ENCODE measurements at places on chromosomes 3 and 15.

- no peak for DNase-seq
Observed at GRCh38 chr3:154872696-154873095, 207.4 kb upstream of the MME start.

- no peak for DNase-seq
Observed at GRCh38 chr15:26866298-26867199, at the start of gene GABRA5. Gene GABRA5 (plus strand): TSS chr15:26867062. CDS start chr15:26869249, 2,187 bp downstream.

DNA sequence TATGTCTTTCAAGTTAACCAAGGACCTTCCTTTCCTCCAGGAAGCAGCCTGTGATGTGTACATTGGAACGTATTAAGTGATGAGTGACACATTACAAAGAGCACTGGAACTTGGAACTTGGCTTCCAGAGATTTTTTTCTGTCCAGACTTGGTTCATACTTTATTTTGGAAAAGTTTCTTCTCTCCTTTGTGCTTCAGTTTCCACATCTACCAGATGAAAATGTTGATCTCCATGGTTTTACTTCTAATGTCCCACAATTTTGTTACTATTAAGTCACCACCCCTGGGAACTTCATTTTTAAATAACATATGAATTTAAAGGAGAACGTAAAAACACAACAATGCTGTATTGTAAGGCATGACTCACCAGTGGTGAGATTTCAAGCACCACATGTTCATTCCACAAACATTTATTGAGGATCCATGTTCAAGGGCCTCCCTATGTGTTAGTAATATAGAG lies 290.7 kb upstream of the LMCD1 start:
- DNase-seq, result no peak

DNA sequence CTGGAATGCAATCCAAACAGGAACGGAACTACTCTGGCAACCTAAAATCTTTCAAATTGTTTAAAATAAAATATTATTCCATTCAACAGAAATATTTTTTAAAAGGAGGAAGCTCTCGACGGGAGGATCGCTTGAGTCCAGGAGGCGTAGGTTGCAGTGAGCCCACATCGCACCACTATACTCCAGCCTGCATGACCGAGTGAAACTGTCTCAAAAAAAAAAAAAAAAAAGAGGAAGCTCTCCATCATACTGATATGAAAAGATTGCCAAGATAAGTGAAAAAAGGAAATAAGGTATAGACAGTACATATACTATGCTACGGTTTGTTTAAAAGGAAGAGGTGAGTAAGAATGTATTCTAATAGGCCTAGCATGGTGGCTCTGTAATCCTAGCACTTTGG lies 3.6 kb downstream of the RAD18 start:
- no peak for DNase-seq

DNA sequence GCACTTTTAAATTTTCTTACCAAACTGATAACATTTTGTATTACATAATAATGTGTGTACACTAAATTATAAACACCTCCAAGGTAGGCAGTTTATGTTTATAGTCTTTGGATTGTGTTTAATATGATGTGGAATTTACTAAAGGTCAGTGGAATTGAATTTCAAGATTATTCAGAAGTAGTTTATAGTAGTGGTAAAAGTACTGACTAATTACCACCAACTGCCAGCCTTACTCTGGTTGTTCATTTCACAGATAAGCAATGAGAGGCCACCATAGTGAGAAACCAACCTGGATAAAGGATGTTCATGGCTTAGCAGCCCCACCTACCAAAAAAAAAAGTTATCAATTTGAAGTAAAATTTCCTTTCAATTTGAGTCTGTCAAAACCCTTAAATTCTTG lies 54.0 kb upstream of the EIF5A2 start:
- DNase-seq, result no peak

DNA sequence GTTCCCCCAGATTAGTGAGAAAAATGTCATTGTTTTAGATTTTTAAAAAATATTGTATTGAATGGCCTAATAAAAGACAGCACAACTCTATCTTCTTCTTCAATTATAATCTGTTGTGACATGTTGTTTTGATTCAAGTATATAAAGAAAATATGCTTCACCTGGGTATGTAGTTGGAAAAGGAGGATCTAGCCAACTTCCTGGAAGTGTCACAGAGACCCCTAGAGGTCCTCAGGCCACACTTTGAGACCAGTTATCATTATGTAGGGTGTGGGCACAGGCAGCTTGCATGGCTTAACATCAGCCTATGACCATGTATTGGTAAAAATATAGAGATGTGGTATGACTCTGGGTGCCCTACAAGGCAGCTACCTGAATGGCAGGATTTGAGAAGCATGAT lies 14.7 kb upstream of the RYR3 start:
- DNase-seq, result no peak

GRCh38 chr3:188571531-188572095 lies 417.7 kb downstream of the LPP start:
- no peak for DNase-seq

DNA sequence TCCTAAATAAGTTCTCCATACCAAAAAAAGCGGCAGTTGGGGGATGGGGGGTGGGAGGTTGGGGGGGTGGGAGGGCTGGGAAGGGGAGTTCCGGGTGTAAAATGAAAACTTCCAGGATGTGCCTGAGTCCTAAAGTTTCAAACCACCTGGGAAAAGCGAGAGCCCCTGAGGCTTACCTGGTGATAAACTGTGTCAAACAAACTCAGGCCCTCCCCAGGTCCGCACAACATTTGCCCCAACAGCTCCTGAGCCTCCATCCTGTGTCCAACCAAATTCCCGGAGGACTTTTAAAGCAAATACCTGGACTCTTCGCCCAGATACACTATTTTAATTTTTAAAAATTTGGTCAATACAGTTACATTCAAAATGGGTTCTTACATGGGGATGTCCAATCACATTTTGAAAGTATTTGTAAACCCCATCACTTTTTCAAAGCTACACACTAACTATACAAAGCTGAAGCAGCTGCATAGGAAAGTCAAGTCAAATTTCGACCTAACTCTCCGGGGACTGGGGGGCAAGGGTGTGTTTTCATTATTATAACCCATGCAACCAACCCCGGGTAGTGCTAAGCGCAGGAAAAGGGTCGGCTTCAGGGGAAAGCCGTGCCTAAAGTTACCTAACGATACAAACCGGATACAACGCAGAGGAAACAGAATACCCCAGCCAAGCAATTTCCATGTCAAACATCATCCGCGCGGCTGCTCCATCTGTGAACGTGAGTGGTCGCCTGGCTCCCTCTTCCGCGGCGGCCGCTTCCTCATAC lies 685 bp upstream of the FOXB1 start:
- DNase-seq, result no peak

GRCh38 chr3:38089163-38089562 lies 47.8 kb downstream of the ACAA1 start:
- no peak for DNase-seq

DNA sequence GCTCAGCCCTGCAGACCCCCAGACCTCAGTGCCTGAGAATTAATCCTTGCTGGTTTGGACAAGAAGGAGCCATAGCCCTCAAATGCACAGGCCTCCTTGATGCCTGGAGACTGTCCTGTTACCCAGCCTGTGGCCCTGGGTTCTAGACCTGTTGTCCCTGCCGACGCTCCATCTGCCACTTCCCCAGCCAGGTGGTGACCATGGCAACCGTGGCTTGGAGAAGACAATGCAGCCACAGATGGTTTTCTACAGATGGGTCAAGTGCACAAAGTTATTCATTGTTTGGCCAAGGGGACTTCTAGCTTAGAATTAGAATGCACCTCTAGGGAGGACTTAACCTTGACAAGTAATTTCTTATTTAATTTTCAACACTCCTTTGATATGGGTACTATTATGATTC lies 297.1 kb downstream of the UACA start:
- no peak for DNase-seq

DNA sequence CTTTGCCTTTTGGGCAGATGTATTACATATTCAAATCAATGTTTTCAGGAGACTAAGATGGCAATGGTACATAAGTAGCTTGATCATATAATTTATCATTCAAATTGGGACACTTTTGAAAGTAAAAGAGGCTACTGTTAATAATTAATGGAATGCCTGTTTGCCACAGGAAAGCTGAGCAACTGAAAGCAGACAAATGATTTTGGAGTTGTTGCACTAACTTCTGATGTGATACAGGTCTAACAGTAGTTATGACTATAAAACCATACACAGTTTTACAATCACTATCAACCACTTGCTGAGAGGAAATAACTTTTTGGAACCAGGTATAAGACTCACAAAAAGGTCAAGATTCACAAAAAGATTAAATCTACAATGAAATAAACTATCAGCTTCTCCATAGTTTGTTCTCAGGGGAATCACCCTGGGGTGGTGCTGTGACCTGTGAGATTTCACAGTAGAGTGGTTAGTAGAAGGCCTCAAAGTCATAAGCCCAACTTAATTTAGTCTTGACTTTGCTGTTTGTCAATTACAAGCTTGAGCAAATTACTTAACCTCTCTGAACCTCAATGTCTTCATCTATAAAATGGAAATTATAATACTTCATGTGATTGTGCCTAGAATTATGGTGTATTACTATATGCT lies 42.7 kb downstream of the HHLA2 start:
- DNase-seq, result no peak

DNA sequence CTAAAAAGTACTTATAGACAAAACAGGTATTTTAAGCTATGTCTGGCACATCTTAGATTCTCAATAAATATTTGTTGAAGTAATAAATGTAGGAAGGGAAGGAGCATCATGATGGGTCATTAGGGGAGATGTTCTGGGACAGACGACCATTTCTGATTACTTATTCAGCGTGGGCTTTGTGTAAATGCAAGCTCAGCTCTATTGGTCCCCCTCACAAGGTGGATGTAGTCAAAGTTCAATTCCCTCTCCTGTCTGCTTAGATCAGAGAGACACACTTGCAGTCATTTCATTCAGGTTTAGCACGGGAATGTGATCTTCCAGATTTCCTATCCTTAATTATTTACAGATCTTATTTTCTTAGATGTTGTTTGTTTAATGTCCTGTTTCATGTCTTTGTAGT lies 7.5 kb downstream of the GAP43 start:
- DNase-seq, result no peak

DNA sequence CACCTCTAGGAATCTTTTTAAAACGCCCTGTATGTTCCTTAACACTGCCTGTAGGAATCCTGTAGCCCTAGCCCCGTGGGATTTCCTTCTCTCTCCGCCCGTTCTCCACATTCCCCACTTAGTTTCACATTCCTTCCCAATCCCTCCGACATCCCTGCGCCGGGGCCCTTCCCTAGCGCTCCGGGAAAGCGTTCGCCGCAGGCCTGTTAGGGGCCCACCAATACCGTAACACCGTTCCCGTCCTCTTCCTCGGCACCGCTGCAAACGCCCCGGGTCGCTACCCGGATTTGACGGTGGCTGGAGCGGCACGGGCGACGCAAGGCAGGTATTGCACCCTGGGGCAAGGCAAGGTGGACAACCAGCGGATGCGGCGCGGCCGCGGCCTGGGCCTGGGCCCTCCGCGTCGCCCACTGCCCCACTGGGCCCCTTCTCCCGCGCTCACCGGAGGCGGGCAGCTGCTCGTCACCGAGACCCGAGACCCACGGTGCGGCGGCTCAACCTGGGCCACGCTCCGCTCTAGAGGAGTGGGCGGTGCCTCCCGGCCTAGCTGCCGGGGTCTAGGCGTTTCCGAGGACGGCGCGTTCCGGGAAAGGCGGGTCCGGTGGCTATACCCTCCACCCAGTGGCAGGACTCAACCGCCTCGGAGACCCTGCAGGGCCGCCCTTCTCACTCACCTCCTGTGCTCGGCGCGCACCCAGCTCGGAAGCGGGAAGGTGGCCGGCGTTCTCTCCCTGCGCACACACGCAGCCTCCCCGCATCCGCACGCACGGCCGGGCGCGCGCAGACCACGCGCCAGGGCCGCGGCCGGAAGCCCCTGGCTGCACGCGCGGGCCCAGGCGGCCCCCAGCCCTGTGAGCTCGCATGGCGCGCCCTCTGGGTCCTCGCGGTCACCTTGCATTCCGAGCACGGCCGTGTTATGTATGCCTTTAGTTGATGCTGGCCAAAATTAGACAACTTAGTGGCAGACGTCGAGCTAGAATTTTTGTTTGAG lies at the start of gene B3GALNT1:
TSS of gene B3GALNT1 (minus strand) at position 789 of the 991 bp plus-strand sequence. CDS start 18,595 bp downstream, outside the sequence.
- DNase-seq, result no peak

- DNase-seq, result no peak
Observed at GRCh38 chr3:150247441-150247840, 160.7 kb upstream of the TSC22D2 start.

DNA sequence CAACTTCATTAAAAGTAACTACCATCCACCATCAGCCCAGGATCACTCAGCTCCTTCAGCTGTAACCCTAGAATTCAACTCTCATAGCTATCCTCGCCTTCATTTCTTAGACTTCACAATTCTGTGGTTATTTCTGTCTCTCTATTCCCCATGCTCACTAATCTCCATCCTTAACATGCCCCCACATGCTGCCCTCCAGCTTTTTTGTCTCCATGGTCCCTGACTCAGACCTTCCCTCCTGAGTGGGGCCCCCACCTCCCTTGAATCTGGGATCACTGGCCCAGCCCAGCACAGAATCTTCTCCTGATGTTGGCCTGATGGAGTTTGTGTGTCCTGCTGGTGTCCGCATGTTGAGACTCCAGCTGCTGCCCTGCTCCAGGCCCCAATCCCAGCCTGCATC lies 41.7 kb downstream of the CHST14 start:
- DNase-seq, result no peak

- peak; percentile 62 for DNase-seq
Observed at GRCh38 chr15:90902040-90902839, 862 bp upstream of the MAN2A2 start.

- DNase-seq, result no peak
Observed at GRCh38 chr15:62432702-62433398, 267.8 kb upstream of the C2CD4B start.

GRCh38 chr3:194328053-194328657 lies 23.0 kb downstream of the CPN2 start:
- DNase-seq, result no peak

DNA sequence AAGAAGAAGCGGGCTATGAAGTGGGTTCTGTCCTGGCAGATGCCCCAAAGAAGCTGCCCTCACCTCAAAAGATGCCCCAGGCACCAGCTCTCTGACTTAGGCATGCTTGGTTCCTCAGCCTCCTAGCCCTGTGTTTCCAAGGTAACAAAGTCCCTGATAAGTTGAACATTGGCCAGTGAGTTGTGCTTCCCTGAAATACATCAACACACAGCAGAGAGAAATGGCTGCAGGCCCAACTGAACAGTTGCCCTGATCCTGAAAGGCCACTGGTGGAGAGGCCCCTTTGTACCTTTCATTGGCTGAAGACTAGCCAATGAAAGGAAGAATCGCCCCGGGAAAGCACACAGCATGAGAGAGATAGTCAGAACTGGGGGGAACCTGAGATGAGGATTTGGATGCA lies 169.9 kb upstream of the CTNNB1 start:
- peak; percentile 10 for DNase-seq

- DNase-seq, result no peak
Observed at GRCh38 chr3:43958005-43958770, 267.4 kb downstream of the ABHD5 start.

- no peak for DNase-seq
Observed at GRCh38 chr3:32229565-32229964, 8.9 kb upstream of the CMTM8 start.

DNA sequence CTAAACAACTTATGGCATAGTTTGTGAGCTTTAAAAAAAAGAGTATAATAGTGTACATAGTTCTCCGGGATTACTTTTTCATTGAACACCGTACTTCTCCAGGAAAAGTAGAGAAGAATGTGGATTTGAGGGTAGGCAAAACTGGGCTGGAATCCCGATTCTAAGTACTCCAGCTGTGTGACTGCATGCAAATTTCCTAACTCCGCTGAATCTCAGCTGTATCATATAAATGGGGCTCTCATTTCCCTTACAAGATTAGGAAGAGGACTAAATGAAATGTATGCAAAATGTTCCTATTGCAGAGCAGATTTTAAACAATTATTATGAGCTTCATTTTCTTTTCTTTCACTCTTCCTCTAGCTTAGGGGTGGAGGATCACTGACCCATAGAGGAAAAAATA lies 70.3 kb upstream of the HERC1 start:
- no peak for DNase-seq

Measured in substantia nigra (tissue), 51 donors.